ENCODE measurements at places on chromosomes 6 and 20. TPM values are rescaled to one million over a fixed set of nuclear protein-coding genes. Genes with fewer than 3 reads are reported as not detected.

Gene PIGT
- 191 TPM for total RNA-seq

Gene PCSK2
- total RNA-seq: not detected

Gene OOEP
- total RNA-seq: not detected

Gene SAMD10
- total RNA-seq: not detected

Gene ZKSCAN3
- total RNA-seq: 4.0 TPM

Gene ADGRB3
- total RNA-seq: 3.8 TPM

Gene PCK1
- total RNA-seq: 0.32 TPM

Data from SK-MEL-5 (cell line).